Left colon (tissue), 2 donors: ENCODE measurements at places on chromosomes 7 and 10. TPM values are rescaled to one million over a fixed set of nuclear protein-coding genes. Genes with fewer than 3 reads are reported as not detected.

The GHRHR gene
- not detected for total RNA-seq

DNA sequence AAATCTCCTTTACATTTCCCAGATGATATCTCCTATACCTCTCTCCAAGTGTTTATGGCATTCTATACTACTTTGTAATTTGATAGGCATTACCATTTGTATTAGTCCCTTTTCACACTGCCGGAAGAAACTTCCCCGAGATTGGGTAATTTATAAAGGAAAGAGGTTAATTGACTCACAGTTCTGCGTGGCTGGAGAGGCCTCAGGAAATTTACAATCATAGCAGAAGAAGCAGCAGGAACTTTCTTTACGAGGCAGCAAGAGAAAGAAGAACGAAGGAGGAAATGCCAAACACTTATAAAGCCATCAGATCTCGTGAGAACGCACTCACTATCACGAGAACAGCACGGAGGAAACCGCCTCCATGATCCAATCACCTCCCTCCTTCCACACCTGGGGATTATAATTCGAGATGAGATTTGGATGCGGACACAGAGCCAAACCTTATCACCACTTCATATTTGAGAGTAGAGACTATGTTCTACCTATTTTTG is 1194.6 kb downstream of the SORCS1 start:
- no peak for DNase-seq

- no peak for DNase-seq
These were observed 165.0 kb downstream of the ITGB1 start for GRCh38 chr10:32793033-32793432.

DNA sequence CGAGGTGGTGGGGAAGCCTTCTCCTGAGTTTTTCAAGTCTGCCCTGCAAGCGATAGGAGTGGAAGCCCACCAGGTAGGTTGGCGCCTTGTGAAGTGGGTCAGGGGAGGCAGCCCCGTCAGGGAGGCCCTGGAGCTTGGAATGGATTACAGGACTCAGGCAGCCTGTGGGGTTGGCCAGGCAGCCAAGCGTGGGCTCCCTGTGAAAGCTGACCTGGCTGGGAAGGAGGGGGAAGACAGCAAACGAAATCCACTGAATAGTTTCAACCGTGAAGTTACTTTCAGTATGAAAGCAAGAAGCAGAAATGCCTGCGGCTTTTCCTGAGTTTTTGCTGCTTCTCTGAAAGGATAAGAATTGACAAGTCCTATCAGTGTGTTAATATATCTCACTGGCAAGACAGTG is 36.4 kb downstream of the LHPP start:
- no peak for DNase-seq

- DNase-seq = no peak
These were observed 270.9 kb downstream of the RELN start for GRCh38 chr7:103718482-103719061.

DNA sequence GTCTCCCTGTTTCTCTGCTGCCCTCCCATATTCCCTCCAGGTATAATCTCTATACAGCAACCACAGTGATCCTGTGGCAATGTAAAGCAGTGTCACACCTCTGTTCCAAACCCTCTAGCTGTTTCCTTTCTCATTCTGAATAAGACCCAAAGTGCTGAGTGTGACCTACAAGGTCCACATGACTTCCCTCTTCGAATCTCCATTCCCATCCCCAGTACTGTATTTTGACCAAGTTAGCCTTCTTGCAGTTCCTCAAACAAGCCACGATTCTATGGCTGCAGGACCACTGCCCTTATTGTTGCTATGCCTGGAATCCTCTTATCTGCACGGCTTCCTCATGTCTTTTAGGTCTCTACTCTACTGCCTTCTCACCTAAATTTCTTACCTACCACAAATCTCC is 291.9 kb downstream of the DOCK4 start:
- DNase-seq = no peak

DNA sequence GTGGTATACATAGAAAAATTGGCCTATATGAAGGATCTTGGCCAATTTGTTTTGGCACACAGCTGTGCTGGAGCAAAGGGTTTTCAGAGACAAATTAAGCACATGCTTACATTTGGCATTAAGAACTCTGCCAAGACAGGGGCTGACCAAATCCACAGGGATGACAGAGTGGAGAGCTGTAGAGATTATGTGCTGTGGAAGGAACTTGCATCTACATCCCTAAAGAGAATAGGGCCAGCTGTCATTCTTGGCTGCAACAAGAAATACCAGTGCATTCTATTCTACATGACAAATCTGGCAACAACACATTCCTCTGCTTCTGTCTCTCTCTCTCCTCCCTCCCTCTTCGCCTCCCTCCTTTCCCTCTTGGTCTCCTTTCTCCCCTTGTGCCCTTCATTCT is 75.6 kb downstream of the POM121L12 start:
- DNase-seq = no peak

The GDF2 gene
- not detected for total RNA-seq

The PURB gene
- 19.7 TPM for total RNA-seq

The ANKRD61 gene
- total RNA-seq = not detected

- DNase-seq = no peak
These were observed 62.3 kb downstream of the CREB5 start for GRCh38 chr7:28474640-28475039.
